ENCODE measurements at places on chromosomes 5 and 9. TPM values are rescaled to one million over a fixed set of nuclear protein-coding genes. Genes with fewer than 3 reads are reported as not detected.

Gene COL23A1
- total RNA-seq, result 0.55 TPM

GRCh38 chr9:16870596-16871335, at the start of gene BNC2:
Gene BNC2 (minus strand): TSS chr9:16870670. CDS start chr9:16870648, 22 bp downstream.
- no peak for DNase-seq

DNA sequence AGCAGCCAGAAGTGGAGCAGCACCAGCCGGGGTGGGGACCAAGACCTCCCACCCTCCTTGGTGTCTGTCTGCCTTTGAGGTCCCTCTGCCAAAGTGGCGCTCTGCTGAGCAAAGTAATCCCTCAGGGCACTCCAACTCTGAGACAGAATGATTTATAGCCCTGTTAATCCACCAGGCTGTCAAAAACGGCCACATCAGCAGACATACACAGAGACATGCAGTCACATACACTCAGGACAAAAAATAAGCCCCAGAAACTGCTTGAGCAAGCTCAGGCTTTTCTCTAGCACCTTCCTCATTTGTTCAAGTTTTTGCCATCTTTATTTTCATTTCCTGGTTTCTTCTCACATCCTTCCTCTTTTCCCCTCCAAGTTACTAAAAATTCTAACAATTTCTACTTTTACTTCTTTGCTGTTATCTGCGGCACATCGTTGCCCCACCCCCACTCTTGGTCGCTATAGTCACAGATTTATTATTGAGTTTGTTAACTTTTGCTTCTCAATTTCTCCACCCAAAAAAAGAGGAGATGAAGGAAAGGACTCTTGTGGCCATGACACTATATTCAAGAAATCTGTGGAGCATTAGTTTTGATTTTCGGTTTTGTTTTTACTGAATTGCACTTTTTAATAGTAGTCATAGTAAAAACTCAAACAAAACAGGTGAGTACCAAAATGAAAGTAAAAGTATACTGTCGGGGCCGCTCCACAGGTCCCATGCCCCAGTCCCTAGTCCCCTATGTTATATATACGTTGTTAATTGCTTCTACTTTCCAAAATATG, 17.4 kb upstream of the ADRB2 start:
- no peak for DNase-seq

DNA sequence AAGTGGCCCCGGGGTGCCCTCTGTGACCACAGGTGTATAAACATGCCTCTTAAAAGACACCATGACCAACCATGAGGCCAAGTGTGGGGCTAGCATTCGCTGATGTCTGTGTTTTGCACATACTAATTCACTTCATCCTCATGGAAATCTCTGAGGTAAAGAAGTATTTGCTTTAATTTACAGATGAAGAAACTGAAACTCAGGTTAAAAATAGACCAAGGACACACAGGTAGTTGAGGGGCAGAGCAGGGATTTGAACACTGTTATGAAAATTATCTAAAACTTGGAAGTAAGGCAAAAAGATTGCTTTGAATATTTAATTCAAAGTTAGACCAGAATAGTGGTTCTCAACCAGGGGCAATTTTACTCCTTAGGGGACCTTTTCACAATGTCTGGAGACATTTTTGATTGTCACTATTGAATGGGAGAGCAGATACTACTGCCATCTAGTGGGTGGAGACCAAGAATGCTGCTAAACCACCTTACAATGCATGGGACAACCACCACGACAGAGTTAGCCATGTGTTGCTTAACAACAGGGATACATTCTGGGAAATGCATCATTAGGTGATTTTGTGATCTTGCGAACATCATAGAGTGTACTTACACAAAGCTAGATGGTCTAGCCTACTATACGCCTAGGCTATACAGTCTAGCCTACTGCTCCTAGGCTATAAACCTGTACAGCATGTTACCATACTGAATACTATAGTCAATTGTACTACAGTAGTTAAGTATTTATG, 8.0 kb upstream of the FXN start:
- no peak for DNase-seq

GRCh38 chr5:1934056-1934394, 51.3 kb upstream of the IRX4 start:
- peak; percentile 67 for DNase-seq

DNA sequence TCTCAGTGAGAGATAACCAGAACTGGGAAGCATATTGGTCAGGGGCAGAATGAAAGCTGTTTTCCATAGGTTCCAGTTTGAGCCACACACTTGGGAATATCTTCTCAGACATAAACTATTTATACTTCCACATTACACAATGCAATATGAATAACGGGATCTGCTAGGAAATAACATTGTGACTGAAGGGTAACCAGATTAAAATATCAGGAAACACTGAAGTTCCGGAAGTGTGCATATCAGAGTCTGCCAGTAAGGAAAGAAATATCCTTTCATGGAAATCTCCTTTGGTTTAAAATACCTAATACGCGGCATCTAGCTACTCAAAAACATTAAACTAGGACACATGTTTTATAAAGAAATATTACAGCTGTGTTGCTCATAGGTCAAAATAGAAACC, 56.3 kb downstream of the ST8SIA4 start:
- no peak for DNase-seq

GRCh38 chr5:174723979-174724483, 351 bp upstream of the MSX2 start:
- no peak for DNase-seq

- DNase-seq, result no peak
Measured at GRCh38 chr9:97508852-97509251, 7.4 kb downstream of the TMOD1 start.
